ENCODE measurements at places on chromosomes 11 and 22. TPM values are rescaled to one million over a fixed set of nuclear protein-coding genes. Genes with fewer than 3 reads are reported as not detected.
A peak's percentile ranks its signal among the peaks of the same experiment; 100 is the strongest.

Gene IGLL1
- total RNA-seq = not detected

DNA sequence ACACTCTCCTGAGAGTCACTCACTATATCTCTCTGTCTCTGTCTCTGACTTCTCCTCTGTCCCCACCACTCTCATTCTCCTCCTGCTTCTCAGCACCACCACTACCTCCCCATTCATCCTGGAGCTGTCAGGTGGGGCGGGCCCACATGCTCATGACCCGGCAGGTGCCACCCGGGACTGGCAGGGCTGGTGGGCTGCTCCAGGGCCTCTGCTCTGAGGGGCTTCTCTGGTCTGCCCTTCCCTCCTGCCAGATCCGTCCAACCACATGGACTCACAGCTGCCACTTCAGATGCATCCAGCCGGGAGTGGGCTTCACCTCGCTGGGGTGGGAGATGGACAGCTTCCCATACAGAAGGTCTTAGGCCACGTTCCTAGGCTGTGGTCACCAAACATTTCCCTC lies 4.8 kb upstream of the EMID1 start:
- peak; percentile 43 for DNase-seq

Gene NCAPH2
- total RNA-seq = 32.1 TPM

DNA sequence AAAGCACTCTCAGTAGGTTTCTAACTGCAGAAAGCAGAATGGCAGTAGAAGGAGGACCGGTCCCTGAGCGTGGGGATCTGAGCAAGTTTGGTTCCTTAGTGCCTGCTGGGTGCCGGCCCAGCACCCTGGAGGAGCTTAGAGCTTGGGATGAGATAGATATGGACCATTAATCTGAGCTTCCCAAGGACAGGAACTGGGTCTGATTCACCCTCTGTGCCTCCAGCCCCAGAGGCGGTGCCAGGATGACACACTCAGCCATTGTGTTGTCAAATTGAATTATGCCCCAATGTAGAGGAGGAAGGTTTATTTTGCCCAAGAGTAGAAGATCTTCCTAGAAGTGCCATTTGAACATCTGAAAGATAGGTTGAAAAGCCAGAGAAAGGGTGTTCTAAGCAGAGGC lies 4.3 kb downstream of the ZC3H7B start:
- peak; percentile 83 for DNase-seq

Gene SCN3B
- 2.8 TPM for total RNA-seq

GRCh38 chr11:11036848-11037732 lies 179.2 kb upstream of the ZBED5 start:
- no peak for DNase-seq

- no peak for DNase-seq
Measured at GRCh38 chr11:102157219-102157618, 47.0 kb downstream of the YAP1 start.

DNA sequence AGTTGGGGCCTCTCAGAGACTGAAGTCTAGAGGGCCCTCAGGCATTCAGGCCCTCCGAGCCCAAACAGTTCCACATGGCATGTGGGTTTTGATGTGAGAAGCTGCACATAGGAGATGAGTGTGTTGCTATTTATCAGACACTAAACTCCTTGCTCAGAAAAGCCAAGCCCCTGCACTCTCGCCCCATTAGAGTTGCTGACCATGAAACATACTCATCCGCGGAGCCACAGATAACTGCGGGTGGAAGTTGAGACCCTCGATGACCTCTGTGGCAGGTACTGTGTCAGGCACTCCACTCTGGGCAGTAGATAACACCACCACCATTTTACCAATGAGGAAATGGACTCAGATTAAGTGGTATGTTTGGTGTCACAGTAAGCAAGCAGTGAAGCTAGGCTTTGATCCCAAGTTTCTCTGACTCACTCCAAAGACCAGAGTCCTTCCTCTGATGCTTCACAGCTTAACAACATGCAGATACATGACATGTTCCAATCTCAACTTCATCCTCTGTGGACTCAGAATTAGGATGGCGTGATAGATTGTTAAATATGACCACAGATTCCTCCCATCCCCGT lies 202.1 kb downstream of the ADAMTS15 start:
- DNase-seq = no peak

DNA sequence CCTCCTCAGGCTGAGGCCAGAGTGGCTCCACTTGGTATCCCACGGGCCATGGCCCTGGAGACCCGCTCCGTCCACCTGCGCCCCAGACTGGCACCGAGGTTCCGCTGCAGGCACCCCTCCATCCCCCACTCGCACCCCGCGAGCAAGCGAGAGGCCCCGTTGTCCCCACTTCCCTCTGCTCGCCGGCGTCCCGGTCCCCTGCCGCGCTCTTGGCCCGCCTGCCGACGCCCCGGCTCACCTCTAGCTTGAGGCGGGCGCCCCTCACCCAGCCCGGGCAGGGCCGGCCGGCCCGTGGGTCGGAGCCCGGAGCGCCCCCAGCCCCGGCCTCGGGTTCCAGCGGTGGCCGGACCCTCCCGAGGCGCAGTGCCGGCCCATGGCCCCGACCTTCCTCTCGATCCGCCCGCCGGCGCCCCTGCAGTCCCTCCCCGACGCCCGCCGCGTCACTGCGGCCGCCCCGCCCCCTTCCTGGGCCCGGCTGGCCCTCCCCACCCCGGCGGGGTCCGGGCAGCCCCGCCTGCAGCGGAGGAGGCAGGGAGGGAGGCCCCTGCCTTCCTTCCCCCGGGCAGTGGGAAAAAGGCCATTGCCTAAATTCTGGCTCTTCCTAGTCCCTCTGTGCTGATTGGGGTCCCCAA lies at the start of gene PITPNM1:
PITPNM1 (minus strand) TSS at position 414 of the 632 bp plus-strand sequence. CDS start 1,183 bp downstream, outside the sequence.
- peak; percentile 94 for DNase-seq

Gene SLC22A25
- not detected for total RNA-seq

DNA sequence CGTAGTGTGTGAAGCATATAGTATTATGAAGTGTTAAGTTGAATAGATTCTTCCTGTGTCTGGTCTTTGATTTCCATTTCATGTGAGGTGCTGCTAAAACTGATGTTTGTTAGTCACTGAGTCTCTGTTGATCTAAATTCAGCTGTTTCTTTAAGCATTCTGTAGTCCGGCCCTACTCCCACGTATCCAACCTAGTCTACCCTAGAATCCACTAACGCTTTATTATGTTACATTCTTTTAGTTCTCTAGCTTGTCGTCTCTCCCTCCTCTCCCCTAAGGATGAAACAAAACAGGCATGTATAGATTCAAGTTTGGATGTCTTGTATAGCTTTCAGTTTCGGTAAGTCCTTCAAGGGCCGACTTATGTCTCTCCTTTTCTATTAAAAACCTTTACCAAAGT lies 4.1 kb downstream of the WEE1 start:
- DNase-seq = no peak

- no peak for DNase-seq
Measured at GRCh38 chr11:11505190-11505589, 116.6 kb downstream of the GALNT18 start.

Gene MRGPRX4
- not detected for total RNA-seq
